ENCODE measurements at places on chromosomes 3 and 15.

DNA sequence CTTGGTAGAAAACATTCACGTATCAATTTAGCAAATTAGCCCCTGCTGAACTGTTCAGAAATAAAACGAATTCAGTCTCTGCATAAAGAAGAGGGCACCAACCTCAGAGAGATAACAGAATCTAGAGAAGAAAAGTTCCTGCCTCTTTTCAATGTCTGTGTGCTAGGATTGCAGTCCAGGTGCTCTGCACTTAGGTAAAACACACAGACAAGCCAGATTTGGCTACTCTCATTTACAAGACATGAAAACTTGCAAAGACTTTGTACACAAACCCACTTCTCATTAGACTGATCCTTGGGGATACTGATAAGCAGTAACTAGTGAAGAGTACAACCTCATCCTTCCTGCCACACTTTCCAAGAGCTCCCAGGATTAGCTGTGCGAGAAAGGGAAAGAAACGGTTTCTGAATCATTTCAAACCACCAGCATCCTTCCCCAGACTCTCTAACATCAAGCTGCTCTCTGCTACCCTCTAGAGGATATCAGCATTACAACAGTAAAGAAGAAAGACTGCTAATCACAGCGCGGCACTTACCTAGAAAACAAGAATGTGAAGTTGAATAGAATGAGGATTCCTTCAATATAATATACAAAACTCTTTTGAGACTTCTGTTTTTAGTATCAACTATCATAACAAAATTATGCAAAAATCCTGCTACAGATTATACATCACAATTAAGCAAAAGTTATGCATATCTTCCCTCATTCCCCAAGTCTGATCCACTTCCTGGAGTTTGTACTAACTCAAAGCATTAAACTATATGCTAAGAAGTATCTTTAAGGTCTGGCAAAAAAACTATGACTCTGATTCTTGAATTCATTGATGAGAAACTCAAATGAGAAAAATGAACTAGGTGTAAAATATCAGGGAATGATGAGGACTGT lies 306.4 kb downstream of the MAGI1 start:
- ATAC-seq = peak; percentile 49

DNA sequence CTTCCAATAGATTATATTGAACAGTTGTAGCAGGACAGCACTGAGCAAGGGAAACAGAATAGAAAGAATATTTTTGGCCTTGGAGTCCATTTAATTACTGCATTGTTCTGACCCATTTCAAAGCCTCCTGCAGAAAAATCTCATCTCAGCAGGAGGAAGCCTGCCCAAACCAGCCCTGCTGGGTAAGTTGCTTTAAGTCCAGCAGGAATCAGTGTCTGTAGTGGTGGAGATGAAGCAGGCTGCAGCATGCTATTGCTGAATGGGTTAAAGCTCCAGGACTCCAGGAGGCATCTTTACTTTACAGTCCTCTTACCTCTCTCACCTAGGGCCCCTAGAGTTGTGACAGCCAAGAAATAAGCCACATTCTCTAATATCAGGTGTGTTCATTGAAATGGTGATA lies 380.3 kb upstream of the THBS1 start:
- no peak for ATAC-seq

- no peak for ATAC-seq
These were observed 46.3 kb upstream of the INSYN1 start for GRCh38 chr15:73799466-73799865.

GRCh38 chr3:174488527-174488926 lies 370.6 kb upstream of the NAALADL2 start:
- ATAC-seq = no peak

DNA sequence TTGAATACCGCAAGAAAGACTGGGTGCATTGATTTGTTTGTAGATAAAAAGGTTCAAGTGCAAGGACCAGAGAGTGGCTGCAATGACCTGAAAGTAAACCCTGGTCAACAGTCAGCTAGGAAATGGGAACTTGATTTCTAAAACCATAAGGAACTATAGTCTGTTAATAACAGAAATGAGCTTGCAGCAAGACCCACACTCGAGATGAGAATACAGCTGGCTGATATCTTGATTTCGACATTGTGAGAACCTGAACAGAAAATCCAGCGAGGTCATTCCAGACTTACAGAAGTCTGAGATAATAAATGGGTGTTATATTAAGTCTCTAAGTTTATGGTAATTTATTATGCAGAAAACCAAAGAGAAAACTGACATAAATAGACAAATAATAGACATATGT lies 177.3 kb downstream of the NFKBIZ start:
- ATAC-seq = no peak

DNA sequence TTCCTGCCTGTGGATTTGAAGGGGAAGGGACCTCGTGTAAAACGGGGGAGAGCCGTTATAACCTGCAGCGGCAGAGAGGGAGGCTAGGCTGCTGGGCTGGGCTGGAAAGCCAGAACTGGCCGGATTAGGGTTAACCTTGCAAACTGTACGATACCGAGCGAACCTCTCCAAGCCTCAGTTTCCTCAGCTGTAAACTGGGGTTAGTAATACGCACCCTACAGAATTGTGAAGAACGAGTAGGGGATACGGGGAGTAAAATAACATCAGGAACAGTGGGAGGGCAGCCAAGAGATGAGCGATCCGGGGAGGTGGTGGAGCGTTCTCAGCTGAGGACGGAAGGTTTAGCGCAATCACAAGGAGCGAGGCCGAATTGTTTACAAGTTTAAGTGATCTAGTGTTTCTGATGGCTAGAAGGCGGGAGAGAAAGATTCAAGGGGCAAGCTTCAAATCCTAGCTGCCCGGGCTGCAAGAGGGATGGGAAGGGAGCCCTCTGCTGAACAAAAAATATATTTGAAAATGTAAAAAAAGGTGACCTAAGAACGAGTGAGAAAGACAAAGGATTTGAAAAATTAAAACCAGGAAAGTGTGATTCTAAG lies 768 bp upstream of the SEMA5B start:
- ATAC-seq = no peak

GRCh38 chr15:93026380-93026817 lies 62.6 kb downstream of the RGMA start:
- ATAC-seq = no peak

- ATAC-seq = no peak
These were observed 131.3 kb downstream of the FAM43A start for GRCh38 chr3:194816748-194817591.

DNA sequence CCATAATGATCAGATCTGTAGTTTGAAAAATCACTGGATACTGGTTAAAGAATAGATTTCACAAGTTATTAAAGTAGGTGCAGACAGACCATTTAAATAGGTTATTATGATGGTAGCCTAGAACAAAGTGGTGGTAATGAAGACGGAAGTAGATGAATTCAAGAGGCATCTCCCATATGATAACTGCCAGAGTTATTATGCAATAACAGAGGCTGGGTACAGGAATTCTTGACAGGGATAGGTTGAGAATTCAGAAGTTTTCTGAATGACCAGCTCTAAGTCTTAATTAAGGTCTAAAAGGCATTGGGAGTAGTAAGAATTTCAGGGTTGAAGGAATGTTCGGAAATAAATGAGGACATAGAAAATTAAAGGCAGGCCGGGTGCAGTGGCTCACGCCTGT lies 108.9 kb downstream of the PEAK1 start:
- ATAC-seq = no peak

GRCh38 chr15:37813306-37813705 lies 121.1 kb upstream of the TMCO5A start:
- no peak for ATAC-seq

- ATAC-seq = no peak
These were observed 54.8 kb downstream of the CCDC54 start for GRCh38 chr3:107432013-107432515.

DNA sequence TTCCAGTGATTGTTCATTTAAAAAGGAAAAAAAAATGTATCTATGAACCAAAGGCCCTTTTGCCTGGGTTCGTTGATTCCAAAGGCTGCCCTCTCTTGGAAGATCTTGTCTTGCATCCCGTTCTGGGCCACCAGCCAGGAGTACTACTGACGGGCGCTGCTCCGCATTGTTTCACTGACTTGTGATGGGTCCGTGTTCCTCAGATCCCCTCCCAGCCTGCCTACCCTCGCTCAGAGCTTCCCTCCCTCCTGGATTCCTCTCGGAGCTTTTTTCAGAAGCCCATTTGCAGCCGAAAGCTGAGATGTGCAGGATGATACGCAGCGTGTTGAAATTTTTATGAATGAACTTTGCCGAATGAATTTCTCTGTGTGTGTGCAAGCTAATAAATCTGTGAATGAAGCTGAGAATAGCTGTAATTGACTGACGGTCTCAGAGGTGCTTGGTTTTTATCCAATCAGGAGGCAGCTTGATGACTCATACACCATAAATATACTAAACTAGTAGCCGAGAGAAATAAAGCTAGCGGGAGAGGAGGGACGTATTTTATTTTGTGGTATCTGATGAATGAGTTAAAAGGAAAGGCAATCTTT lies at the start of gene SHC4:
SHC4 (minus strand) TSS at position 396 of the 590 bp plus-strand sequence. CDS start 904 bp downstream, outside the sequence.
- ATAC-seq = peak; percentile 58

DNA sequence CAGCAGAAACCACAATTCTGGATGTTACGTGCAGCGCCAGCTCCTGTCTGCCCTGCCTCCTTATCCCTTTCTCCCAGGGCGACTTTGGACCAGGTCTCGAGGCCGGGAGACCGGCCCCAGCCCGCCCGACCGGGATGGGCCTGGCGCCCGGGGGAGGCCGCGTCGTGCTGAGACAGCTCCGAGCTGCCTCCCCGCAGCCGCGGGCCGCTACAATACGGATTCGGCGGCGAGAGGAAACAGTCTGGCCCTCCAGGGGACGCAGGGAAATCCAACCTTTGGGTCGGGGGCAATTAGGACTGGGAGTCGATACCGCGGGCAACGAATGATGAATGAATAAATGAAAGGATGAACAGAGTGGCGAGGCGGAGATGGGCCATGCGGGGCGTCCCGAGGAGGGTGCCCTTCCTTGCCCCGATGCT lies 537 bp downstream of the GRAMD2A start:
- ATAC-seq = no peak
